ENCODE measurements at places on chromosomes 5 and 9. TPM values are rescaled to one million over a fixed set of nuclear protein-coding genes. Genes with fewer than 3 reads are reported as not detected.

Gene IGFBPL1
- 1.5 TPM for polyA plus RNA-seq

Gene ZBTB6
- 13.6 TPM for polyA plus RNA-seq

GRCh38 chr9:20788526-20789451 is 104.7 kb downstream of the FOCAD start:
- DNase-seq, result no peak

- DNase-seq, result no peak
Measured at GRCh38 chr5:35988529-35988928, 2.7 kb downstream of the UGT3A1 start.

GRCh38 chr5:530001-530955 is 6.0 kb upstream of the SLC9A3 start:
- DNase-seq, result no peak

DNA sequence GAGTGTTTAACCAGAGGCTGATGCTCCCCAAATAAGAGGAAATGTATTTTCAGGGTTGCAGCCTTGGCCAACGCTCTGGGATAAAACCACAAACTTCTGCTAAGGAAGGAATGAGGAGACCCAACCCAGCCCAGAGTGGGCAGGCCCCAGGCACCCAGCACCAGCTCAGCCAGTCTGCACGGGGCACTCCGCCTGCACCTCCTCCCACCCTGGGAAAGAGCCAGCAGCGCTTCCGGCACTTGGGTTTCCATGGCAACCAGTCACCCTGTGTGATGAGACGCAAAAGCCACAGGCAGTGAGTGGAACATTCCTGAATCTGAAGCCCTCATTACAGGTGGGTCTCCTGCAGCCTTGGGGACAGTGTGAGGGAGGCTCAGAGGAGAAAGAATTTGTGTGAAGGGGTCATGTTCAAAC is 85.2 kb upstream of the ZBTB43 start:
- DNase-seq, result peak; percentile 91

Gene ZDHHC11B
- 8.7 TPM for polyA plus RNA-seq

- DNase-seq, result no peak
Measured at GRCh38 chr9:137048655-137049543, 2.9 kb upstream of the NPDC1 start.

Gene ABL1
- polyA plus RNA-seq, result 93.9 TPM

DNA sequence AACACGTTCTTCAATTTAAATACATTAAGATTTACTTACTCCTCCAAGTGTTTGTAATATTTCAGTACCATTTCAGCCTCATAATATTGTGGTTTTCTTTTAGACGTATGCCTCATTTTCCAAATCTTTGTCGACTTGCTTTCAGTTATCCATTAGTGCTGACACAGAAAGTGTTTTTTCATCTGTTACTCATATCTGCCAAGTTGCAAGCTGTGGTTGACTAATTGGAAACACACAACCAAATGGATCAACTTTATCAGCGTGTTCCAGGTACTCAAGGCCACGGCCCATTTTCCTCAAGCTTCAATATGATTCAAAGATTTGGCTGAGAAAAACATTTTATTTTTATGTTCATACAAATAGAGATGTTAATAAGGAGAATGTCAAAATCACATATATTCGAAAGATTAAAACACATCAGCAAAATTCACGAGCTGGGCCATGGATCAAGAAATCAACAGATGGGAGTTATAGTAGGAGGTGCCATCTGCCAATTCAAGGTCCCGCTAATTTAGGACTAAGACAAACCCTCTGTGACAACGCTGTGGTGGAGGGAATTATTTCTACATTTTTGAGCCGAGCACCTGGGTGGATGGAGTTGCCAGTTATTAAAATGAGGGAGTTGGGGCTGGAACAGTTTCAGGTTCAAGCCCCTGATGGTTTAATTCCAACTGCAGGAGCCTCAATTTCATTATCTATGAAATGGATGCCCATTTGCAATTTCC is 27.2 kb upstream of the CCNJL start:
- DNase-seq, result no peak

GRCh38 chr5:162068412-162068811 is 839 bp downstream of the GABRG2 start:
- peak; percentile 83 for DNase-seq

Gene ECM2
- polyA plus RNA-seq, result 12.2 TPM

GRCh38 chr5:167819406-167819805 is 472.0 kb upstream of the WWC1 start:
- no peak for DNase-seq

- no peak for DNase-seq
Measured at GRCh38 chr5:146221234-146221633, 17.8 kb downstream of the RBM27 start.

GRCh38 chr5:31131381-31131891 is 62.0 kb upstream of the CDH6 start:
- DNase-seq, result no peak

Gene NR4A3
- polyA plus RNA-seq, result 0.36 TPM

DNA sequence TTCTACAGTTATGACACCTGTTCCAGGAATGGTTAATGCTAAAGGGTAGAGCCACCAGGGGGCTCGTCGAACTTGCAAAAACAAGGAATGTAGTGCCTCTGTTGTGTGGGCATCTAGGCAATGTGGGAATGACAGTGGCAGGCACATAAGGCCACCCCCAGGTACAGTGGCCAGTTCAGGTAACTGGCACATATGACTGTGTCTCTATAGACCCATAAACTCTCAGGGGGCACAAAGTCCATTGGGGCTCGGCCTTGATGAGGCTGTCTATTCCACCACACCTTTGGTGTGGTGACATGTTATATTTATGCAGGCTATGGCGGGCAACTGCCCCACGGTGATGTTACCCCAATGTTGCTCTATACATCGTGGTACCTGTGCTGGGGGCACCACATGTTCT is 59.6 kb upstream of the FAM120A start:
- no peak for DNase-seq

Gene LVRN
- polyA plus RNA-seq, result 1.4 TPM

DNA sequence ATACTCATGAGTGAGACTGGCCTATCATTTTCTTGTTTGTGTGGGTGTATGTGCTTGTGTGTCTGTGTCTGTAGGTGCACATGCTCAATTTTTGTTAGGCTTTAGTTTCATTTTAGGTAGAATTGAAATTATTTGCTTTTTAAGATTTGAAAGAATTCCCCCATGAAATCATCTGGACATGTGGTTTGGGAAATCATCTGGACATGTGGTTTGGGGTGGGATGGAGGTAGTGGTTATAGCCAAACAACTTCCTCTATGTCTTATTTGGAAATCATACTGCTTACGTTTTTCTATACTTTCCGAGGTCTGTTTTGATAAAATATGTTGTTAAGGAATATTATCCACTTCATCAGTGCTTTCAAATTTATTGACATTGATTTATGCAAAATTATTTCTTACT is 485.4 kb upstream of the CLINT1 start:
- DNase-seq, result no peak

GRCh38 chr9:99867536-99867935 is 38.9 kb upstream of the STX17 start:
- no peak for DNase-seq

Gene PRSS3
- polyA plus RNA-seq, result 2.2 TPM

GRCh38 chr9:31585158-31585557 is 799.3 kb upstream of the ACO1 start:
- DNase-seq, result no peak

GRCh38 chr5:78793907-78794662 is 145.5 kb upstream of the LHFPL2 start:
- no peak for DNase-seq

GRCh38 chr9:103078581-103078980 is 83.4 kb downstream of the CYLC2 start:
- DNase-seq, result no peak

Gene CENPK
- polyA plus RNA-seq, result 39.1 TPM

GRCh38 chr5:1277331-1277730 is 17.5 kb downstream of the TERT start:
- no peak for DNase-seq

DNA sequence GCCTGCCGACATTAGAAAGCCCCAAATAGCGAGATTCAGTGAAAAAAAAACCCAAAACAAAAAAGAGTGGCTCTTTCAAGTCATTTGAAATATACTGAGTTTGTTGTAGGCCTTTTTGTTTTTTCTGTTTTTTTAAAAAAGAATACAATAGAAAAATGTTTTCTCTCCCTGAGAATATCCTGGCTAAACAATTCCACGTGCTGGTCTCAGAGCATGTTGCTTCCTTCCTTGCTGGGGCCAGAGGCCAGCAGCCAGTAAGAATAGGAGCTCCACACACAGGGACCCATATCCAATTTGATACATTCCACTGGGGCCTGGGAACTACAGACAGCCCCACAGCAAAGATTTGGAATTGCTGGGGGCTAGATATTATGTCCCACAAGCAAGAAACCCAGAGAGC is 191.4 kb downstream of the HSPA4 start:
- DNase-seq, result no peak

DNA sequence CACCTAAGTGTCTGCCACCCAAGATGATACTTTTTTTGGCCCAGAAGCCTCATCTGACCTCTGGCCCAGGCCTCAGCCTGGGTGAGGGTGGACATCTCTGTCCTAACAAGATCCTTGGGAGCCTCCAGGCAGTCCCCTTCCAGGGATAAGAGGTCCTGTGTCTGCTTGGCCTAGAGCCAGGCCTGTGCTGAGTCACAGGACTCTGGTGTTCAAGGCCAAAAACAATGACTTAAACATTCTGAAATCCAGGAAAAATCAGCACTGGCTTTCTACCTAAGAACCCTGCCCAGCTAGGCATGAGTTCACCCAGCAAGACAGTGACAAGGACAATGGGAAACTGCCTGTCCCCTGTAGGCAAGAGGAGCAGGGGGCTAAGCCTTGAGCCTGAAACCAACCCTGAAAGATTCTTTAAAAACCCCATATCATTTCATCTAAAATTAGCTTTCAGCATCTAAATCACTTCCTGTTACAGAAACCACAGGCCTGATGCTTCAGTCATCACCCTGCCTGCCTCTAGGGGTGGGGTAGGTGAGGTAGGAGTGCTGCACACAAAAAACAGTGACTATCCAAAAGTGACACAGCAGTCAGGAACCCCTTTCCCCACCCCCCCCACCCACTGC is 29.9 kb downstream of the CSF2 start:
- DNase-seq, result peak; percentile 3

Gene TRPM3
- 17.9 TPM for polyA plus RNA-seq

DNA sequence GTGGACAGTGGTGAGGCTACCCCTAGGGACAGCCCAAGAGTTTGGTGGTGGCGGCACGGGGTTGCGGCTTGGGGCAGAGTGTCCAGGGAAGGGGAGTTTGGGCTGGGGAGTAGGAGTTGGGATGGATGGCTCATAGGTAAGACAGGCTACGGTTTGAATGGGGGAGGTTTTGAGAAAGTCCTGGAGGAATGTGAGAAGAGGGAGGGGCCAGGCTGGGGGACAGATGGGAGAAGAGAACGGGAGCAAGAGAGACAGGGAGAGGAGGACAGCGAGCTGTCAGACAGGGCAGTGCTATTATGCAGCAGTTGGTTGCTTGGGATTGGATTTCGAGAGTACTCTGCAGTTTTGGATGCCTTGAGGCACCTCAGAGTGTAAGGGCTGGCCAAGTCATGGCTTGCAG is 24.5 kb downstream of the PSD2 start:
- DNase-seq, result no peak

DNA sequence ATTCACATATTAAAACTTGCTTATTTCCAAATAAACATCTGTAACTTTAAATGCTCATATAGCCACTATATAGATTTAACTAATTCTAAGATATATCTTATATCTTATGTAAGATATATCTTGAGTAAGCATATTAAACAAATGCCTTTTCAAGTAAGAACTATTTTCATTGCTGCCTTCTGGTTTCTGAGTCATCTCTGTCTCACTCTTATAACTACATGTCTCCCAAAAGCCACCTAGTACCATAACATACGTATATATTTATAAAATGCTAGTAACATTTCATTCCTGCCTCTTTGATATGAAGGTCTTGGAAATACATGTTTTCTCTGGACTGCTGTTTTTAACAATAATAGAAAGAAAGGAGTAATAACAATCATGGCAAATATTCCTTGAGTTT is 429.5 kb downstream of the DTWD2 start:
- no peak for DNase-seq

GRCh38 chr9:125889476-125890419 is 142.6 kb downstream of the PBX3 start:
- DNase-seq, result no peak

- no peak for DNase-seq
Measured at GRCh38 chr9:80796632-80797031, 892.7 kb downstream of the TLE1 start.

DNA sequence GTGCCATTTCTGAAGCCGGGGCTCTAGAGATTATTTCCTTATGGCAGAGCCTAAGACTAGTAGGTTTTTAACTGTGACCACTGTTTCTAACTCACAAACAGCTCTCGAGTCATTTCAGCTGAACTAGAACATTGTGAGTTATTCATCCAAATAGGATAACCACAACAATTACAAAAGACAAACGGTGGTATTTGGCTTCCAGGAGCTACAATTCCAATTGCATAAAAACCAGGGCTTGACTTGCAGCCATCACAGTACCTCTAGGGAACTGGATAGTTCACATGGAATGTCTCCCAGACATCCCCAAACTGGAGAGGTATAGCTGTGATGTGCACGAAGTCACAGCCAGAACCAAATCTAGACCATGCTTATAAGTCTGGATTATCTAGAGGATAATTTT is 224.8 kb downstream of the FAM114A2 start:
- DNase-seq, result no peak

DNA sequence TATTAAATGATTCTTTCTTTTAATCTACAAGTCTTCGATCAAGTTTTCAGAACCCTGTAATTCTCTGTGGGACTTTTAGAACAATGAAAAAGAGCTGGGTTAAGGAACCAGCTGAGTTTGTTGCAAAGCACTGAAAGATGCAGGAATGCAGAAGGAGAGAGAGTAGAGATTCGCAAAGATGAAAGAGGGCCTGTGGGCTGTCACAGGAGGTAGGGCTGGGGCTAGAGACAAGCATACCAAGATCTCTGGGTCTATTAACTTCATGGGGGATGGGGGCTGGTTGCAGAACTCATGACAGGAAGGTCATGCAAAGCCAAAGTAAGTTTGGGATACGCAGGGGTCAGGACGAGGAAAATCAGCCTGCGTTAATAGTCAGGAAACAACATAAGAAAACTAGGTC is 81.8 kb downstream of the LURAP1L start:
- DNase-seq, result no peak

DNA sequence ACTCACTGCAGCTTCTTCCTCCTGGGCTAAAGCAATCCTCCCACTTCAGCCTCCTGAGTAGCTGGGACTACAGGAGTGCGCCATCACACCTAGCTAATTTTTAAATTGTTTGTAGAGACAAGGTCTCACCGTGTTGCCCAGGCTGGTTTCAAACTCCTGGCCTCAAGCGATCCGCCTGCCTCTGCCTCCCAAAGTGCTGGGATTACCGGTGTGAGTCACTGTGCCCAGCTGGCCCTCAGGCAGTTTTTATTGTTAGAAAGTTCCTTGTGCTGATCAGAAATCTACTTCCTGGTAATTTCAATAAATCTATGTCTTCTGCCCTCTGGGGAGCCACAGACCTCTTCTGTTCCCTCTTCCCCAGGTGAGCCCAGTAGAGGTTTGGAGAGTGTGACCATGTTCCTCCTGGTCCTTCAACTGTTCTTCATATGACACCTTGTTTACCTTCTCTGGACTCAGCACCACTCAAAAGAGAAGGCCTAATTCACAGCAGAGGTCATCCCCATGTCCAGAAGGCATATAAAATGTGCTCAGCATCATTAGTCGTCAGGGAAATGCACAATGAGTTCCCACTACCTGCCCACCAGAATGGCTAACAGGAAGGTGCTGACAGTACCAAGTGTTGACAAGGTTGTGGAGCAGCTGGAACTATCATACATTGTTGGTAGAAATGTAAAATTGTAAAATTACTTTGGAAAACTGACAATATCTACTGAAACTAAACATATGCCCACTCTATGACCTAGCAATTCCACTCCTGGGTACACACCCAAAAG is 10.4 kb downstream of the TMOD1 start:
- DNase-seq, result no peak

- peak; percentile 48 for DNase-seq
Measured at GRCh38 chr9:3181049-3181953, 337.4 kb upstream of the PUM3 start.

GRCh38 chr9:88954066-88954465 is 37.2 kb upstream of the S1PR3 start:
- DNase-seq, result no peak
